GM23338 (cell line): ENCODE measurements at places on chromosomes 3 and 15. TPM values are rescaled to one million over a fixed set of nuclear protein-coding genes. Genes with fewer than 3 reads are reported as not detected.

- no peak for DNase-seq
Measured at GRCh38 chr3:138459619-138460535, 25.5 kb downstream of the ESYT3 start.

GRCh38 chr3:128452678-128453275 lies 13.9 kb downstream of the DNAJB8 start:
- no peak for DNase-seq

DNA sequence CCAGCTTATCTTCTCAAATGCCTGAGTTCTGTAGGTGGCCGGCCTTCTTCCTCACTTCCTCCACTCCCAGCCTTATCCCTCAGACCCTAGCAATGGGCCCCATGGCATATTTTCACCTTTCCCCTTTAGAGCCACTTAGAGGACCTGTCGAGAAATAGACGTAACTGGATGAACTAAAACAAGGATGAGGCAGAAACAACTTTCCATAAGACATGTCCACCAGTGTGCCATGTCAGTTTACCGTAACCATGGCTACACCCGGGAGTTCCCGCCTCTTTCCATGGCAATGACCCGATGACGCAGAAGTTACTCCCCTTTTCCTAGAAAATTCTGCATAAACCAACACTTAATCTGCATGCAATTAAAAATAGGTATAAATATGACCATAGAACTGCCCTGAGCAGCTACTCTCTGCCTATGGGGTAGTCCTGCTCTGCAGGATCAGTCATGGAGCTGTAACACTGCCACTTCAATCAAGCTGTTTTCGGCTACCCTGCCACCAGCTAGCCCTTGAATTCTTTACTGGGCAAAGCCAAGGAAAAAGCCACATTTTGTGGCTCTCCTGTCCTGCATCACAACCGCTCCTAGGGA lies 55.1 kb upstream of the ZBTB38 start:
- DNase-seq = no peak

- peak; percentile 98 for DNase-seq
Measured at GRCh38 chr3:45592830-45593707, 1.5 kb upstream of the LIMD1 start.

DNA sequence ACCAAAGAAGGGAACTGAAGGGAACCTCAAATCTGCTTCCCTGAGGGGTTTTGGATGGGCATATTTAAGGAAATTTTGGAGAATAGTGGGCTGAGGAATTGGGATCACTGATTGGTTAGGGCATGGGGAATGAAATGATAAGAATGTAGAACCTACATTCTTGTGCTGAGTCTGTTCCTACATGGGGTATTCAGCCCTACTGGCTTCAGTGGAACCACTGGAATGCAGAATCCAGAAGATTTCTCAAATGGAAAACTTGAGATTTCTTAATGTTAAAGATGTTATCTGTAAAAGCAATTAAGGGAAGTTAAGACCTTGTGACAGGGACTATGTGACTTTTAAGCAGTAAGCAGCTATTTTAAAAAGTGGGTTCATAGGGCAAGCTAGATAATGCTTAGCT lies 1062.4 kb downstream of the AGBL1 start:
- DNase-seq = no peak

DNA sequence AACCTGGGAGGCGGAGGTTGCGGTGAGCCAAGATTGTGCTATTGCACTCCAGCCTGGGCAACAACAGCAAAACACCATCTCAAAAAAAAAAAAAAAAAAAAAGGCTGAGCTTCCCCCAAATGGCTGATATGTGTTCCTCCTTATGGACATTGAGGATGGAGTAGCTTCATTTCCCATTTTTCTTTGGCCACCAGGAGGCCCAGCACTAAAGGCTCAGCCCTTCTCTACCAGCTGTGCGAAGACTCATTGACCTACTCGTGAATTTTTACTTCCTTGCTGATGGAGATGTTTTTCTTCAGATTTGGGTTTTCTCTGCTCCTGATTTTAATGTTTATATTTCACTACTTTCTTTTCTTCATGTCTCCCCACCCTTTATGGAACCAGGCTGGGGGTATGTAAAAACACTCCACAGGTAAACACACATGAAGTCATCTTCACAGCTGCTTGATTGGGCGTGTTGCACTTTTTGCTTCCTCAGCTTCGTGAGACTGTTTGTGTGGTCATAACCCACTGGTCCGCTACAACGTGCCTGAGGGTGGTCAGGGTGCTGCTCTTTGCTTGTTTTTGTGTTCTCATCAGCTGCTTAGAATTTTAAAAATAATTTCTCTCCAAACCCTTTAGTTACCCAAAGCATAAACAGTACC lies 13.5 kb downstream of the SEMA4B start:
- DNase-seq = peak; percentile 66

DNA sequence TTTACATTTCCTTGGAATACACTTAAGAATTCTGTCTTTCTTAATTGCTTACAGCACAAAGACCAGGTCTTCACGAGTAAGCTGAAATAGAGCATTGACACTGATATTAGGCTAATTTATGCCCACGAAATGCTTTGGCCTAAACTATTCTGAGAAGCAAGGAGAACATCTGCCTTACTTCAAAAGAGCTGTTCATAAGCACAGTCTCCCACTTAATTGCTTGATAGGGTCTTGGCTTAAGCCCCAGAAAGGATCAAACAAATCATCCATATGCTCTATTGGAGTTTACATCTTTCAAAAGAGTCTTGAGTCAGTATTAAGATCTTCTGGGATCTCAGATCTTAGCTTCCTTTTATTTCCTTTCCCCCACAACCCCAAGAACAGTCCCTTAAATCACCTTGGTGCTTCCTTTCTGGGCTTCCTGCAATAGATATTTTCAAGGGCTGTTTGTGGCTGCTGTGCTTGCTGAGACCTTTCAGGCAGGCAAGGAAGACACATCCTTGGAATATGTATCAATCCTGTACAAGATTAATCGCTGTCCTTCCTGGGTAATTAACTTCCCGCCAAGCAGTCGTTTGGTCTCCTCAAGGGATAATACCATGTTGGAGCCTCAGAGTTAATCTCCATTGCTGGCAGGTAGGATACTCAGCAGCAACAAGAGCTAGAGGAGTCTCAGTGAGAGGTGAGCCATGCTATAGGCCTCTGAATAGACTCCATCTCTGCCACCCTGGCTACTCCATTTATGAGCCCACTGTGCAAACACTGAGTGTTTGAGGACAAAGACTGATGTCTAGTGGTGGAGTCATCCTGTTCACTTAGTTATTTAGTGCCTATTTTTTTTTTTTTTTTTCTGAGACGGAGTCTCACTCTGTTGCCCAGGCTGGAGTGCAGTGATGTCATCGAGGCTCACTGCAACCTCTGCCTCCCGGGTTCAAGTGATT lies 37.1 kb downstream of the TMEM158 start:
- no peak for DNase-seq

DNA sequence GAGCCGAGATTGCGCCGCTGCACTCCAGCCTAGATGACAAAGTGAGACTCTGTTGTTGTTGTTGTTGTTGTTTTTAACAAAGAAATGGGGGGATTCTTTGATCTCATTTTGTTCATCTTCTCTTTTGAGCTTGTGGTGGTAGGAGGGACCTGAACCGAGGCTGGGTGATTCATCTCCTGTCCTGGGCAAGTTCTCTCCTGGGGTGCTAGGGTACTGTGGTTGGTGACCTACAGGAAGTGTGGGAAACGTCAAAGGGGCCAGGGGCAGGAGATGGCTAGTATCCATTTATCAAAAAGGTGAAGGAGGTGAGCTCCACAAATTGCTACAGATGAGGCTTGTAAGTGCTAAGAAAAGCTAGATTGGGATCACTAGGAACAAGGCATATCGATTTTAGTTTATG lies 14.3 kb downstream of the PPCDC start:
- no peak for DNase-seq

GRCh38 chr3:194884649-194885315 lies 199.1 kb downstream of the FAM43A start:
- no peak for DNase-seq

Gene CEMIP
- 2.1 and 4.1 TPM in 2 replicates for total RNA-seq

Gene IL17RC
- 12.6 and 15.0 TPM in 2 replicates for total RNA-seq

Gene NLGN1
- 9.6 and 18.6 TPM in 2 replicates for total RNA-seq

Gene TMEM207
- not detected in 2 replicates for total RNA-seq
